T follicular helper cell (primary cell): ENCODE measurements at places on chromosomes 13 and 19.

- DNase-seq = no peak
Observed at GRCh38 chr19:46955813-46956371, 63.7 kb upstream of the NPAS1 start.

- no peak for DNase-seq
Observed at GRCh38 chr13:99055735-99056134, 77.9 kb upstream of the DOCK9 start.

DNA sequence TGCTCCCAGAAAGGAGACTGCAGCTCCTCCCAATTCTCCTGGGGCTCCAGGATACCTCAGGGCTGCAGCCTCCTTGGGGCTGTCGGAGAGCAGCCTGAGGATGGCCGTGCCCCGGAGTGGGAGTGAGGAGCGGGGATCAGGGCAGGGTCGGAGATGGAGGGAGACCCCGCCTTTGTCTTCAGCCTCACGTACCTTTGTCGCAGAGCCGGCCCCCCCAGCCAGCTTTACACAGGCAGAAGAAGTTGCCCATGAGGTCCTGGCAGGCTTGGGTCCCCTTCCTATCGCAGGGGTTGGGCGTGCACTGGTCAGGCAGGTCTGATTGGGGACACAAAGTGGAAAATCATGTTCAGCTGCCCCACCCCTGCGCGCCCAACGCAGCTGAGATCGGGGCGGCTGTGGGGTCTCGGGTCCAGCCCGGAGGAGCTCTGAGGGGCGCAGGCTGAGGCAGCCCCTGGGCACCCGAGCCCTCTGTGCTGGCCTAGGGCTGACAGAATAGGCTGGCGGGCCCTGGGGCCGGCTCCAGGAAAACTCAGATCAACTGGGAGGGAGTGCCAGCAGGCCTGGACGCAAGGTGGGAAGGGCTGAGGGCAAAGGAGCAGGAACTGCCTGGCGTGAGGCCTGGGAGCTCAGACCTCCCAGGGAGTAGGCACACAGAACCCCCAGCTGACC is 24.2 kb downstream of the GAS6 start:
- DNase-seq = no peak

- no peak for DNase-seq
Observed at GRCh38 chr13:25752957-25753551, 298.8 kb downstream of the SHISA2 start.

DNA sequence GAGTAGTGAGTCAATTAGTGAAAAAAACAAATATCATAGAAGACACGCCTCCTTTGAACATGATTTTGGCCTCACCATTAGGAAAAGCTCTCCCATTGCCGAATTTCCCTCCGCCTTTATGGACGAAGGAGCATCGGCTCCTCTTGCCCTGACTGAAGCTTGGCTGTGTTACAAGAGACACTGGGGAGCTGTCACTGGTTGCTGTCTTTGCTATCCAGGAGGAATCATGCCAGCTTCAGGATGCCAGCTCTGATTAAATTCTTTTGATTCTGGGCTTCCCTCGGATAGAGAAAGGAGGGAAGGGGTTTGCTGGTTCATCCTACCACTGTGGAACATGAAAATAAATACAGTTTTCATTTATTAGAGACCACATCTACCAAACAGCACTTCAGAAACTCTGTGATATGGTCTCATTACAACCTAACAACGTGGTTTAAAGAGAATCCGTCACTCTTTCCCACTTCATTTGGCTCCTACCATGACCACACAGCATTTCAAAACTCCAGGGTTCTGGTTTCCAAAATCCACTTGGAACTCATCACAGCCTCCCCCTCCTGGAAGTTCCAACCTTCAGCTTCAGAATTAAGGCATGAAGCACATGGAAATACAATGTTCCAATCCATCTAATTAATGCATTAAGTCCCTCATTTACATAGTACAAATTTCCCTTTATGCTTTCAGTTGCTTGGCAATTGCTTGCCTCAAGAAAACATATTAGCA is 446.0 kb downstream of the EFNB2 start:
- no peak for DNase-seq

DNA sequence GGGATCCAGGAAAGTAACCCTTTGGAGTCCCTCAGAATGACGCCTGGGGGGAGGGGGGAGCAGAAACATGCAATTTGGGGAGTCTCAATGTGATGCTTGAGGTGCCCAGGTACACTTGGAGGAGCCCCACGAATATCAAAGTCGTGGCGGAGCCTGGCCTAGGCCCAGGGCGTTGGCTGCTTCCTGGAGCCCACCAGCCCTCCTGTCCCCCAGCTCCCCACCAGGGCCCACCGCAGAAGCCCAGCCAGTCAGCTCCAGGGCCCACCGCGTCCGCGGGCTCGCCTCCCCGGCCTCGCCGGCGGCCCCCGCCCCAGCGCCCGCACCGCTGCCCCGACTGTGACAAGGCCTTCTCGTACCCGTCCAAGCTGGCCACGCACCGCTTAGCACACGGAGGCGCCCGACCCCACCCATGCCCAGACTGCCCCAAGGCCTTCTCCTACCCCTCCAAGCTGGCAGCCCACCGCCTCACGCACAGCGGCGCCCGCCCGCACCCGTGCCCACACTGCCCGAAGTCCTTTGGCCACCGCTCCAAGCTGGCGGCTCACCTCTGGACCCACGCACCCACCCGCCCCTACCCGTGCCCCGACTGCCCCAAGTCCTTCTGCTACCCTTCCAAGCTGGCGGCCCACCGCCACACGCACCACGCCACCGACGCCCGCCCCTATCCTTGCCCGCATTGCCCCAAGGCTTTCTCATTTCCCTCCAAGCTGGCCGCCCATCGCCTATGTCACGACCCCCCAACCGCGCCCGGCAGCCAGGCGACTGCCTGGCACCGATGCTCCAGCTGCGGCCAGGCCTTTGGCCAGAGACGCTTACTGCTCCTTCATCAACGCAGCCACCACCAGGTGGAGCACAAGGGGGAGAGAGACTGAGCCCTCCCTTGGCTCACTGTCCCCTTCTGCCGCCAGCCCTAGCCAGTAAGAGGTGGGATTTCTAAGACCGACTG is 2.1 kb downstream of the ZNF575 start:
- DNase-seq = no peak

DNA sequence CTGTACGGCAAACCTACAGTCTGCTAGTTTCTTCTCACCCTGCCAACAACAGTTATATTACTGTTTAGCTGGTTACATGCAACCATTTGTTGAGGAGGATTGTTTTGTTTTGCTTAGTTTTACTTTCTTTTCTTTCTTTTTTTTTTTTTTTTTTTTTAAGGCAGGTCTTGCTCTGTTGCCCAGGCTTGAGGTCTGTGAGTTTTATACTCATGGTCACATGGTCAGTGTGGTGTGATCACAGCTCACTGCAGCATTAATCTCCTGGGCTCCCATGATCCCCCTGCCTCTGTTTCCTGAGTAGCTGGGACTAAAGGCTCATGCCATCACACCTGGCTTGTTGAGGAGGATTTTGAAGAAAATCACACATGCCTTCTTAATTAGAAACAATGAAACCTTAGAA is 505.6 kb downstream of the GPC5 start:
- no peak for DNase-seq

GRCh38 chr19:51511353-51511752 is 9.8 kb upstream of the SIGLEC12 start:
- no peak for DNase-seq

DNA sequence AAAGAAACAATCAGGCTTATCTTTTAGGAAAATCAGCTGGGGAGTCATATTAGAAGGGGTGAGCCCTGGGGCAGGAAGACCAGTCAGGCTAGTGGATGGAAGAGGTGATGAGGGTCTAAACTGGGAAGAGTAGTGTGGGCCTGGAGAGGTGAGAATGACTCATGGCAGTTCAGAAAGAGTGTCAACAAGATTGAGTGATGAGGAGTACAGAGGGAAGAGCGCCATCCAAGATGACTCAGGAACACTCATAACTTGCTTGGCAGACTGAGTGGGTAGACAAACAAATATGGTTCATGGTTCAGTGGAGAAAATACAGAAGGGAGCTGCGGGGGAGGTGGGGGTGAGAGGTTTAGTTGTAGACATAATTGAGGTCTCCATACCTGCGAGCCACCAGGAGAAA is 17.3 kb upstream of the CLDN10 start:
- no peak for DNase-seq

DNA sequence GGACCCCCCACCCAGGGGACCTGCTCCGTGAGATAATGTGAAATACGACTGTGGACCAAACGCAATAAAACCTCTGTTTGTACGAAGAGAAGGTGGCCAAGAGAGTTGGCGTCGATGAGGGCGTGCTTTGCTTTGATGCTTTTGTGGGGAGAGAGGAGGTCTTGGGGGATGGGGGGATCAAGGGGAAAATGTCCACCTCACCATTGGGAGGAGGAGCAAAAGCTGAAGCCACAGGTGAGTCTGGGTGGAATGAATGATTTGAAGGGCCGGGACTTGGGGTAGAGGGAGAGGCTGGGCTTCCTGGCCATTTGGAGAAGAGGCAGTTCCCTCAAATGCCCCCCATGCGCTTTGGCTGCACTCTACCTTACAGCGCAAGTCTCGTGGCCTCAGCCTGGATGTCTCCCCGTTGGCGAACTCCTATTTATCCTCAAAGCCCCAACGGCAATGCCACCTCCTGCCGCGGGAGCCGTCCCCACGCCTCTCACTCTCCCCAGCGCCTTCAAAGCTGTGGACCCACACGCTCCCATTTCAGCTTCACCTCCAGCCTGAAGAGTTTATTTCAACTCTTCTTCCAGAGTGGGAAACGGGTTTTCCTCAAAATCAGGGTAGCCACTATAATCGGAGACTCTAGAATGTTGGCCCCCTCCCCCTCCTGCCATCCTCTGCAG is 795 bp upstream of the ABCA7 start:
- DNase-seq = no peak

GRCh38 chr19:1082928-1083816 is 12.0 kb downstream of the POLR2E start:
- DNase-seq = no peak

GRCh38 chr19:19627621-19628500 is at the start of gene LPAR2:
LPAR2 (minus strand) TSS chr19:19628220; CDS start chr19:19627275, 945 bp downstream.
- DNase-seq = peak; percentile 76

- DNase-seq = no peak
Observed at GRCh38 chr13:61275251-61275650, 140.4 kb downstream of the PCDH20 start.

DNA sequence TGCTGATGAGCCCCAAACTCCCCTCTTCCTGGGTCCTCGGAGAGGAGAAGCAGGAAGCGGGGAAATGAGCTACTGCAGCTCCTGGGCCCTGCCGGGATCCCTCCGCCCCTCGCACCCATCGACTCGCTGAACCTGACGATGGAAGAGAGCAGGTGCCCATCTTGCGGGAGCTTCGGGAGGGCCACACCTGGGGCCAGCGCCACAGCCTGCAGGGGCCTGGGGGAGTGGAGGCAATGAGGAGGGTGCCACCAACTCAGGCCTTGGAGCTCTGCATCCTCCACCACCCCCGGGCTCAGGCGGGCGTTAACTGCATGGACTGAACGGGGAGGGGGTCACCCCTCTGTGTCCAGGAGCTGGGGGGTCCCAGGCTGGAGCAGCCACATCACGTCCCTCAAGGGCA is 8.3 kb downstream of the TCF3 start:
- no peak for DNase-seq
